GM23338 (cell line): ENCODE measurements at places on chromosomes 1 and 21.
A peak's percentile ranks its signal among the peaks of the same experiment; 100 is the strongest.

DNA sequence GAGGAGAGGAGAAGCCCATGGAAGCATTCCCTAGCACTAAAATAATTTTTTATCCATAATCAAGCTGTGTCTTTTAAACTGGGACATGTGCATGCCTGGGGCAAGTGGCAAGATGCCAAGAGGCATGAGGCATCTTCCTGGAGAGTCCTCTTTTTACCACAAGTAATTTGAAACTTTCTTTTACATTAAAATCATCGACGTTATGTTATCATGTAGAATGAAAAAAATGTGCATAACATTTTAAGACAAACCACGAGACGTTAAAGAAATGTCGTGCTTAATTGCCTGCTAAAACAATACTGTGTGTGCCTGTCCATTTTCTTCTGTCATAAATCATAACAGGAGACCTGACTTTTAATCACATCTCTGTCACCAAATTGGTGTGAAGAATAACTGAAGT, 1.5 kb downstream of the STYXL2 start:
- no peak for DNase-seq

DNA sequence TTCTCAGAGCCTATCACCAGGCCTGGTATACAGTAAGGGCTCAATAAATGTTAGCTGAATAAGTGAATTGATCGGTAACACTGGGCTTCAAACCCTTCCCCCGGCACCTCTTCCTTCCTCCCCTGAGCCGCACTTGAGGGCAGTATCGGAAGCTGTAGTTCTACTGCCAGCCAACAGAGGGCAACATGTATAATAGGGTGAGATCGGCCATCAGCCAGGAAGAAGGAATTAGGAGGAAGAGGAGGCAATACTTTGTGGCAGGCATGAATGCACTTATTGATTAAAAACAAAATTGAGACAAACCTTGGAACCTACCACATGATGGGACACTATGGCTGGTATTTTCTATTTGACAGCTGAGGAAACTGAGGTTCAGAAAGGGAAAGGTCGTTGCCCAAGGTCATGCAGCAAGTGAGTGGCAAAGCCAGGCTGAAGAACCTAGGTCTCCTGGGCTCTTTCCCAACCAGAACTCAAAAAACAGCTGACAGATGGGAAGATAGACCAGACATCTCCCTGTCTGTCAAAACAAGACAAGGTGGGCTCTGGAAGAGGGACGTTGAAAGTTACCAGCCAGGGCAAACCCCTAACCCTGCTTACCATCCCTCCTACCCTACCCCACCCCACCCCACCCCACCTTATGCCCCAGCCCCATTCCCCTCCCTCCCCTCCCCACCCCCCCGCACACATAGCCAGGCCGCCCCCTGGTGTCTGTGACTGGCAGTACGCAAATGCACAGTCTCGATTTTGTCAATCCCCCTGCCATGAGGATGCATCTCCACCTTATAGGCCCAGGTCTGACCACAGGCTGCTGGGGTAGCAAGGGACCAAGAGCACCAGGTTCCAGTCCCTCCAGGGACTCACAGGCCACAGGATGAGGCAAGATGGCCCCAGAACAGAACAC, 107.3 kb upstream of the RUNX3 start:
- DNase-seq, result peak; percentile 80

DNA sequence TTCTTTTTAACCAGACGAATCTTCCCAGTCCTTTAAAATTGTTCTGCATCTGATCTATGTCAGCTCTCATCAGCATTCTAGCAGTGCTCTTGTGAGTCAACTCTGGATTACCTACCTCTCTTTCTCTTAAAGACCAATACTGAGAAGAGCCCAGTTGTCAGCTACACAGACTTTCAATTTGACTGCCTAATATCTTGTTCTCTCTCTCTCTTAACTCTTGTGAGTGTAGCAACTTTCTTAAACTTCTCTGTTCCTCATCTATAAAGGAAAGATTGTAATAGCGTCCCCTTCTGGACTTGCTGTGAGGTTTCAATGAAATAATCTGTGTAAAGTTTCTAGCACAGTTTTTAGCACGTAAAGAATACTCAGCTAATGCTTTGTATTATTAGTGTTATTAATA, 499.3 kb upstream of the ADAMTS5 start:
- peak; percentile 60 for DNase-seq

- DNase-seq, result no peak
Observed at GRCh38 chr21:33286600-33287456, 20.7 kb downstream of the IL10RB start.

- DNase-seq, result no peak
Observed at GRCh38 chr1:236773919-236774318, 21.2 kb upstream of the MTR start.

GRCh38 chr1:77378723-77379535, 97.1 kb downstream of the AK5 start:
- DNase-seq, result peak; percentile 37

DNA sequence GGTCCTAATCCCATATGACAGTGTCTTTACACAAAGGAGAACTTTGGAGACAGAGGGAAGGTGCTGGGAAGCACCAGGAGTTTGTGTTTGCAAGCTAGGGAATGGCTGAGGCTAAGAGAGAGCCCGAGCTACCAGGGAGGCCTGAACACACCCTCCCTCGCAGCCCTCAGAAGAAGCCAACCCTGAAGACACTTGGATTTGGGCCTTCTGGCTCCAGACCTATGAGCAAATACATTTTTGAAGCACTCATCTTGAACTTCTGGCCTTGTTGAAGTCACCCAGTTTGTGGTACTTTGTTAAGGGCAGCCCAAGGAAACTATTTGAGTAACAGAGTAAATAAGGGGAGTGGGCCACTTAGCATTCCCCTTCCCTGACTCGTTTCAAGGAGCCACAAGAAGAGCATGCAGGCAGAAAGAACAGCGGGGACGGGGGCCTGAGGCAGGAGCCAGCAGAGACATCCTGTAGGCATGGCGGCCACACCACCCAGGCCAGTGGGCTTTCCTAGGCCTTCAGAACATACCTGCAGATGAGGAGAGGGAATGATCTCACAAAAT, 13.2 kb upstream of the QSOX1 start:
- DNase-seq, result no peak

DNA sequence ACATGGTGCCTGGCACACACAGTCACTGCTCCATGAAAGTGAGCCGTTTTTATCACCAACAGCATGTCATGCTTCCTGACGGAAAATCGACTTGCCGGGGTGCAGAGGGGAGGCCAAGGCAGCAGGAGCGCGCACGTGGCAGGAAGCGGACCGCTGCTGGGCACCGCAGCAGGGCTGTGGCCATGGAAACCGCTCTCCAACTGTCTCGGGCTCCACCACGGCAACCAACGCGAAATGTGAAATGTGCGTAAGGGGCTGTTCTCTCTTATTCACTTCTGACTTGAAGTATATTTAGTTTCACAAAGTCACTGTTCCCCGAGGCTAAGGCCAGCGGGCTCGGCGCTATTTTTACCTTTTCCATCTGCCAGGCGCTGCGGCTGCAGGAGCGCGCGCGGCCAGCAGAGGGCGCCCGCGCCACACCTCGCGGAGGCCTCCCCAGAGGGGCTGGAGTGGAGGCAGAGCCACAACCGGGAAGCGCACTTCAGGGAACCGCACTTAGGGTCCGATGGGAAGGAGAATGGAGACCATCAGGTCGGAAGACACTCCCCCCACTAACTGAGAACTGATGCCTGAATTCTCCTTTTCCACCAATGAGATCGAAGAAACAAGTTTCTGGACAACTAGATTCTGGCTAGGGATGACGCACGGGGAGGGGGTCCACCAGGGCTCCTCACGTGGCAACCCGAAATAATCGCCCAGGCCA, 19.7 kb downstream of the RCC2 start:
- peak; percentile 93 for DNase-seq

- no peak for DNase-seq
Observed at GRCh38 chr1:101406681-101407080, 169.9 kb downstream of the S1PR1 start.

DNA sequence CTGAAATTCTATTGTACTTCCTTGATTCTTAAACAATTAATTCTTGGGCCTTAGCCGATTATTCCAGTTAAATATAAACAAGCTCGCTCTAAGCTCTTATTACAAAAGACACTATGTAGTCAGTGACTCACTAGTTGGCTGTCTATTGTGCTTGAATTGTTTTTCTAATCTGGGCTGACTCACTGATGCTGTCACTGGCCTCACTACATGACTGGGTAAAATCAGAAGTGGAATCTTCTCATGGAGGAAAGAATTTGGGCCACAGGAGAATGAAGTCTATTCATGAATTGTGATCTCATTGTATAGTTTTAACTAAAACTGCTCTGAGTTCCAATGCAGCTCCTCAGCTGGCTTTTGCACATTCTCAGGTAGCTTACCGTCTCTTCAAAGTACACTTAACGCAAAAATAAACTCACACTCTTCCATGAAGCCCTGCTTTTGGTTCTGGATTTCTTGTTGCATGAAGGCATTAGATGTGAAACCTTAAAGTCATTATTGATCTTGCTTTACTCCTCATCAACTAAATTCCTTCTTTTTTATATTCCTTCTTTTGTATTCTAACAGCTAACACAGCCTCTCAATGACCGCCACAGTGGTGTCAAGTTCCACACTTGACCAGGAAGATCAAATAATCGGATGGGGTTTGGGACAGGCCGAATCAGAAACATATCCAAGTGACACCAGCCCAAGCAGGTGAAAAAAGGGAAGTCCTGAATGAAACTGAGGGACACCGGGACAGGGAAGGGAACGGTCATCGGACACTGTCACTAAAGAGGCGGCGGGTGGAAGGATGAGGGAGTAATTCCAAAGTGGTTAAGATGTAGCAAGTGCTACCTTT, 80.9 kb upstream of the LBR start:
- peak; percentile 66 for DNase-seq

DNA sequence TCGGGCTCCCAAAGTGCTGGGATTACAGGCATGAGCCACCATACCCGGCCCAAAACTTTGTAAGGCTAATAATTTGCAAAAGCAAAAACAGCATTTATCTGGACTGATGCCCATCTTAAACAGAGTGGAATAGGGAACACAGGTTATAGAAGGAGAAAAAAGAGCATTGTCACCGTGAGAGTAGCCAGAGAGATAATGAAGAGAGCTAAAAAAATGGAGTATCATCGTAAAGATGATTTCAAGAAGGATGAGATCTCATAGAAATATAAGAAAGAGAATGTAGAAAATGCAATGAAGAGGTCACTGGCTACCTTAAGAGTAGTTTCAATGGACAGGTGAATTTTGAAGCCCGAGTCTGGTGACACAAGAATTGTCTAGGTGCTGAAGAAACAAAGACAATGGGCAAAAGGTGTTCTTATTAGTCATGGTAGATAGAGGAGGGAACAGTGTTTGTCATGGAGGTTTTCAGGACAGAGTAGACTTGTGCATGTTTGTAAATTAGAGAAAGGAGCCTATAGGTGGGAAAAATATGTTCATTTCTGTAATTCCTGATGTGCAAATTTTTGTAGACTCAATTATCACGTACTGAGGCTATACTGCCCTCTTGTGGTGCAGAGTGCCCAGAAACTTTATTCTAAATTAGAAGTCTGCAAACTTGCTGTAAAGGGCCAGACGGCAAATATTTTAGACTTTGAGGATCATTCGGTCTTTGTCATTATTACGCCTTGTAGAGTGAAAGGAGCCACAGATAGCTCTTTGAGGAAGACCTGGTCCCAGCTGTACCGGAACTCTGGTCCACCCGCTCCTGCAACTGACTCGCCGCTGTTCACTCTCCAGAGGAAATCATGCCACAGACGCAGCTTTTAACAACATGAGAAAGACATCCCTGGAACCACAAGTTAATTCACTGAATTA, 8.1 kb upstream of the TMEM183A start:
- DNase-seq, result peak; percentile 85

DNA sequence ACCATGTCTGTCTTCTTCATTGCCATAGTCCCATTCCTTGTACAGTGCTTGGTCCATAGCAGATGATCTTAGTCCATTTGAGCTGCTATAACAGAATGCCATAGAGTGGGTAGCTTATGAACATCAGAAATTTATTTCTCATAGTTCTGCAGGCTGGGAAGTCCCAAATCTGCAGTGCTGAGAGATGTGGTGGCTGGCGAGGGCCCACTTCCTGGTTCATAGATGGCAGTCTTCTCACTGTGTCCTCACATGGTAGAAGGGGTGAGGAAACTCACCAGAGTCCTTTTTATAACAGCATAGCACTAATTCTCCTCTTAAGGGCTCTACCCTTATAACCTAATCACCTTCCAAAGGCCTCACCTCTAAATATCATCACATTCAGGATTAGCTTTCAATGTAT, 23.1 kb upstream of the RAP1A start:
- DNase-seq, result no peak

- DNase-seq, result no peak
Observed at GRCh38 chr1:179178950-179179349, 50.5 kb downstream of the ABL2 start.

GRCh38 chr1:158020259-158020885, 26.9 kb downstream of the KIRREL1 start:
- DNase-seq, result no peak

- no peak for DNase-seq
Observed at GRCh38 chr1:173573596-173573995, 29.3 kb downstream of the SLC9C2 start.

- DNase-seq, result no peak
Observed at GRCh38 chr1:41758500-41758899, 160.2 kb downstream of the HIVEP3 start.

DNA sequence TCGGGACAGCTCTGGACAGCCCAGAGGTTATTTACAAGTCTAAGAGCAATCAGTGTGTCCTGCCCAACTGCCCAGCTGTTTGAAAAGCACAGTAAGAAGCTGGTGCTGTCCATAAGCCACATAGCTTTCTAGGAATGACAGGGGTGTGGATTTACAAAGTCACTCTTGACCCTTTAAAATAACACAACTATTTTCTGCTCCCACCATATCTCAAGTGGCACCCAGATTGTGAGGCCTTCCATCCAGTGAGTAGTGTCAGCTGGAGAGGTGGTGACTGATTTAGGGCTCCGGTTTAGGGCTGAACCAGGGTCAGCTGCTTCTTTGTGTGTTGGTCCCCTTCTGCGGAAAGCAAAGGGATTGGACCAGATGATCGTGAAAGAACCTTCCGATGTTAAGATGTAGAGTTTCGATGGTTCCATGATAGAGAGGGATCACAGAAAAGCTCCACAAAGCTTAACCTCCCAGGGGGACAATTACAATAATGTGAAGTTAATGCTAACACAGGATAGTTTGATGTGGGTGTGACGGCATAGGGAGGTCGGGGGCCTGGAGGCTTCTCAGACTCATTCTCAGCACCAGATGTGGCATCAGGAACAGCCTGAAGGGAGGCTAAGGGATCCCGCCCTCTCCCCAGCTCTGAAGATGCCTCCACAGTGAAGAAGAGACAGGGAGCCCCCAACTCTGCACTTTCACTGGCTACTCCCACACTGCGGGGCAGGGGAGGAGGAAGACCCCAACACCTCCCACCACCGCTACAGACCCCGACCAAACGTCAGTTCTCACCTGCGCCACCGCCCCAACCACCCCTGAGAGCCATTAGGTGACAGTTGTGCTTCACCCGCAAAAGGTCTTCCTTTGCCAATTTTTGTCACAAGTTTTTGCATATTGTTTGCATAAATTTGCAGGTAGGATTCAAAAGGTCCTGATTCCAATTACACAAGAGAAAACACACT, 40.6 kb downstream of the LRRC3 start:
- DNase-seq, result no peak
